CD4-positive, alpha-beta T cell treated with Interleukin-21 for 1 hour (primary cell): ENCODE measurements at places on chromosomes 12 and 14.

DNA sequence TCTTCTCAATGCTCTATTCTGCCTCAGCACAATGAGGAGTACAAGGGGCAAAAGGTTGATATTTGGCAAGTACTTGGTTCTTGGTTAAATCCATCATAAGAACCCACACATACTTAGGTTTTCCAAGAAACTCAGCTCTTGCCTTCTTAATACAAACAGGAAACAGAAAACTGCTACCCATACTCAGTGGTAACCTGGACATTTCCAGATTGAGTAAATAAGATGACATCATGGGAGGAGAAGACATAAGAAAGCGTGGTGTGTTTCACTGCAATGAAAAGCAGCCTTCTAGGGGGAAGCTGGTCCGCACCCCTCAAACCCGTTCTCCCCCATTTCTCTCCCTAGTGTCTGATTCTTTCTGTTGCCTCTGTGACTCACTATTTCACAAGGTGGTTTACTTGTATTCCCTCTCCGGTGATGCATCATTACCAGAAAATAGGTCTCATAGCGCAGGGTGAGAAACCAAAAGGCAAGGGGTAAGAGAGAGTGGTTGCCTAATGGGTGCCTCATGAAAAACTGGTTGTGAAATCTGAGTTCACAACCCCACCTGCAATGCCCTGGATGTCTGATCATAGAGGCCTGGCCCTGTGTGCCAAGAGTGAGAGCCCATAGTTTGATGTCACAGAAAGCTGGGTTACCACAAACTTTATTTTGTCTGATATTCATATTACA, 326.5 kb upstream of the TBX3 start:
- DNase-seq: no peak

DNA sequence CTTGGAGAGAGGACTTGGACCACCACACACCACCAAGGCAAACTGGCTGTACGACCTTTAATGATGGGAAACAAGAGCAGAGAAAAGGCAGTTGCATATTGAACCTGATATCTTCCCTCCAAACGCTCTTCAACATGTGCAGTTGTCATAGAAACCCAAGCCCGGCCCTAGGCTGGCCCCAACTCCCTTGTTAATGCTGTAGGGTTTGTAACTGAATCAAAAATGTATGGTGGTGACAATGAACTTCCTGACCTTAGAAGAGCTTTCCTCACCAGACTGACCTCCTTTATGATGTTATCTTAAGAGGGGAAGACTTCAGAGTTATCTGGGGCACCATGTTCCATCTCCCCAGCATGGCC, 12.3 kb downstream of the APOLD1 start:
- no peak for DNase-seq

GRCh38 chr12:26535826-26536225, 297.2 kb downstream of the ITPR2 start:
- no peak for DNase-seq

- DNase-seq: peak; percentile 45
These were observed 102.7 kb upstream of the FKBP4 start for GRCh38 chr12:2692080-2692479.

DNA sequence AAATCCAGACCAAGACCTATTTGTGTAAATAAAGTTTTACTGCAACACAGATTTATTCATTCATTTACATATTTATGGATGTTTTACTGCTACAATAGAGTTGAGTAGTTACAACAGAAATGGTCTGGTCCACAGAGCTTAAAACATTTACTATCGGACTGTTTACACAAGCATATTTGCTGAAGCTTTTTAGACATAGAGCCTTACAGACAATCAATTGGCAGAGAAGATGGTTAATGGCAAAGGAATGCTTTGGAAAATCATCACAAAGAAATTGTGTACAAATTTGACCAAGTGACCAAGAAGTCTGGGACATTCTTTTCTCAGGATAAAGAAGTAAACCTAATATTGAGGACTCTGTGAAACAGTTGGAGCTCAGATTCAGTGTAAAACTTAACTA, 504.3 kb downstream of the SLC16A7 start:
- no peak for DNase-seq

DNA sequence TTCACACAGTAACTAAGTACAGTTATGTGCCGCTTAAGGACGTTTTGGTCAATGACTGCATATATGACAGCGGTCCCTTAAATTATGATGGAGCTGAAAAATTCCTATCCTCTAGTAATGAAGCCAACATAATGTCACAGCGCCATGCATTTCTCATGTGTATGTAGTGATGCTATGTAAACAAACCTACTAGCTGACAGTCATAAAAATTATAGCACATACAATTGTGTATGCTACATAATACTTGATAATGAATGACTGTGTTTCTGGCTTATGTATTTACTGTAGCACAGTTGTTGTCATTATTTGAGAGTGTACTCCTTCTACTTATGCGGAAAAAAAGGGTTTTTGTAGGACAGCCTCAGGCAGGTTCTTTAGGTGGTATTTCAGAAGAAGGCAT, 99.7 kb downstream of the DACT1 start:
- no peak for DNase-seq

GRCh38 chr12:127389923-127390322, 877.0 kb upstream of the TMEM132C start:
- no peak for DNase-seq

DNA sequence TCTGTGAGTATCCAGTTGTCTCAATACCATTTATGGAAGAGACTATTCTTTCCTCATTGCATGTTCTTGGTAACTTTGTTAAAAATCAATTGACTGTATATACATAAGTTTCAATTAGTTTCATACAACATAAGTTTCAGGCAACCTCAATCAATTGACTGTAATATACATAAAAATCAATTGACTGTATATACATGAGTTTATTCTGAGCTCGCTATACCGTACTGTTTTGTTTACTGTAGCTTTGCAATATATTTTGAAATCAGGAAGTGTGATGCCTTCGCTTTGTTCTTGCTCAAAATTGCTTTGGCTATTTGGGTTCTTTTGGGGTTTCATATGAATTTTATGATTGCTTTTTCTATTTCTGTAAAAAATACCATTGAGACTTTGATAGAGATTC, 392.0 kb downstream of the BTG1 start:
- DNase-seq: no peak

DNA sequence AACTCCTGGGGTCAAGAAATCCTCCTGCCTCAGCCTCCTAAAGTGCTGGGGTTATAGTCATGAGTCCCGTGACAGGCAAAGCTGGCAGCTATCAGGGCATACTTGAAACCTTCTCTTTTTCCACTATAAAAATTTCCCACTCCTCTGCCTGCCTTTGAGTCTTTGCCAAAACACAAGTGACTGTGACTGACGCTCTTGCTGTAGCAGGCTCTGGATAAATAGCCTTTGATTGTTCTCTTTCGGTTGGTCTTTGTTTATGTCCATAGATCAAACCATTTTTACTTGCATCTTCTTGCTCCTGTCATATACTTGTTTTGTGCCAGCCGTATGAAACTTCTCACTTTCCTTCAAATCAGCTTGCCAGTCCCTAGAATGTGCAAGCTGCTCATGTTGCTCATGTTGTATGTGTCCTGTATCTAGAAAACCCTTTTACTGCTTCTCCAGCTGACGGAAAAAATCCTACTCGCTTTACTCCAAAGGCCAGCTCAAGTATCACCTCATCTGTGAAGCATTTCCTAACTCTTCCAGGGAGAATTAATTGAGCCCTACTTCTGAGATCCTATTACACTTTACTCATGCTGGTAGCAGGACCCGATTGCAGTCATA, 73.1 kb downstream of the RESF1 start:
- no peak for DNase-seq

- DNase-seq: no peak
These were observed 1750.7 kb upstream of the FLRT2 start for GRCh38 chr14:83779266-83779665.

- peak; percentile 88 for DNase-seq
These were observed 1494.7 kb upstream of the TMEM132C start for GRCh38 chr12:126772171-126772864.

DNA sequence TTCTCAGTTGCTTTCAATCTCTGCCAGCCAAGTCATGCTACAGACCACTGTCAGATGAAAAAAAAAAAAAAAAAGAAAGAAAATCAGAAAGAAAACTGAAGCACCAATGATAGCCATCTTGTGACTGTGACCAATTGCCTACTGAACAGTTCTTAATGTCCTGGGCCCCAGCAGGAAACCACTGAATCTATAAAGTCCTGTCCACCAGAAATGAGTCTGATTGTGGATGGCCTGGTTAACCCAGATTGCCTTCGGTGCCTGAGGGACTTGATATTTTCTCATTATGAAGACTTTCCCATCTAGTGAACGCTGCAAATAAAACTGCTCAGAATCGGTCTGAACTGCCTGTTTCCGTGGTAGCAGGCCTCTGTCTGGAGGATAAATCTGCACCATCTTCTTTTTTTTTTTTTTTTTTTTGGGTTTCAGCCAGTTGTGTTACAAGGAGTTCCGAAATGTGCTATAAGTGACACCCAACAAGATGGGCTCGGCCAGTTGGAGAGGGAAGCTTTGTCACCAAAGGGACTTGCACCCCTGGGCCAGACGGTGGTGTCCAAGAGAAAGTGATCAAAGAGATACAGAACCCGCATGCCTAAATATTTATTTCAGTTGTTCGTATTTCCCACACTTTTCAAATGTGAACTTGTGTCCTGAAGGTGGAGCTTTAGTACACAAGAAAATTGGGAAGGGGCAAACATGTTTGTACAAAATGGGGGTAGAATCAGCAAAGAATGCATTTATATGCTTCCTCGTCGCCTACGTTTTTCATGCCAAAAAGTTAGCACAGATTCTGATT, 3.0 kb upstream of the PLXNC1 start:
- peak; percentile 34 for DNase-seq

DNA sequence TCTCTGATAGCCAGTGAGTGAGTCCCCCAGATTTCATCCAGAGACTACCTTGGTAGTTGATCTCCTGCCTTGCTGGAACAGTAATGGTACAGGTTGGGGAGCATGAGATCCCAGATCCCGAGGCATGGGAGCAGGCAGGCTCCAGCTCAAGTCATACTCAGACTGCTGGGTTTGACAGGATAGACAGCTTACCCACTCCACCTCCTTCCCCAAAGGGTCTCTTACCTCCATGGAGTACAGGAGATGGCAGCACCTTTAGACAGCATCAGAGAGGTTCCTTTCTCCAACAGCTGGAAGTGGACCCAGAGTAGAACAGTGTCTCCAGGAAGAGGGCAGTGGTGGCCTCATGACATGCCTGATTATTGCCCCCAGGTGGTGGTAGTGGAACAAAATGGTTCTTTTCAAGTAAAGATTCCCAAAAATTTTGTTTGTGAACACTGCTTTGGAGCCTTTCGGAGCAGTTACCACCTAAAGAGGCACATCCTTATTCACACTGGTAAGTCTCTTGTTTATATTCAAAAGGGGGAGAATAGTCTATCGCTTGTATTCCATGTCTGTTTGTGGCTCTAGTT, 4.9 kb upstream of the CSAD start:
- DNase-seq: no peak

DNA sequence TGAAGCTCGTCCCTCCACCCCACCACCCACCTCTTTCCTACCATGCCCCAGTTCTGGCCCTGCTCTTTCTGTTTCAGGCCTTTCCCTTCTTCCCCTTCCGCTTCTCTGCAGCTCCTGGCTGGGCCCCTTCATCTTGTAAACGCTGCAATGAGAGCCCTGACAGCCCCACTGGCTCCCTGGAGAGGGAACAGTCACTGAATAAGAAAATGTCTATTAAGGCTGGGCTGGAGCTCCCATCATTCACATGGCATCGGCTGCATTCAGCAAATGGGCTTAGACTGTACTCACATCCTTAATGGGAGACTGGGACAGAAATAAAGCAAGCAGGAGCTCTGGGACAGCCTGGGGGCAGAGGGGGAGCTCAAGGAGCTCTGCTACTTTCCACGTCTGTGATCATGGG, 45.2 kb upstream of the TUNAR start:
- DNase-seq: no peak

DNA sequence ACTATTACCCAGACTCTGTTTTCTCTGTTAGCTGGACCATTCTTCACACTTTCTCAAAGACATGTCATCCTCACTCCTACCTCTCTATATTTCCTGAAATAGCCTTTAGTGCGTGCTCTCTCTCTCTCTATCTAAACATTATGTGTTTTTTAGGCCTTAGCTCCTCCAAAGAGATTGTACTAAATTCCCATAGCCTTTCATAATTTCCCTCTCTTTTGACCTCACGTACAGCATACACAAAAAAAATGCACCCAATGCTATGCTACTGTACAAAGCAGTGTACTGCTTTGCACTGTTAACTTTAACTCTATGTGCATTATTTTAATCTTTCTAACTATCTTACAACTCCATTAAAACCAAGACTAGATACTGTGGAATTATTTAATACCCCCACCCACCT, 288.4 kb downstream of the DAD1 start:
- no peak for DNase-seq

DNA sequence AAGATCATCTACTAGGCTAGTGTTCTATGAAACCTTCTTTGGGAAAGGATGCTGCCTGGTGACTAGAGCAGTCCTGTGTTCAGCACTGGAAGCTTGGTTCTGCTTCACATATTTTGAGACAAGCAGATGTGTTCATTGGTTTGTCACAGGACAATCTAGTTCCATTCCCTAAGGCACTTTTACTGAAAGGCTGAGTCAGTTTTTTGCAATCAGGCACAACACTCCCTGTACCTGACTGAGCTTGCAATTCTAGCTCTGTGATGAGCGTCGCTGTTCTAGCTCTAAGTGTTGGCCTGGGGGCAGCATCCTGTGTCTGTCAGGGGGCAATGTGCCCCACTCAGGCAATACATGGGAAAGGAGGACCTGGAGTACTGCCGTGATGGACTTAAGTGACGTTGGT, 144.4 kb downstream of the CAND1 start:
- DNase-seq: no peak

GRCh38 chr12:29961231-29961630, 177.5 kb upstream of the TMTC1 start:
- DNase-seq: no peak

DNA sequence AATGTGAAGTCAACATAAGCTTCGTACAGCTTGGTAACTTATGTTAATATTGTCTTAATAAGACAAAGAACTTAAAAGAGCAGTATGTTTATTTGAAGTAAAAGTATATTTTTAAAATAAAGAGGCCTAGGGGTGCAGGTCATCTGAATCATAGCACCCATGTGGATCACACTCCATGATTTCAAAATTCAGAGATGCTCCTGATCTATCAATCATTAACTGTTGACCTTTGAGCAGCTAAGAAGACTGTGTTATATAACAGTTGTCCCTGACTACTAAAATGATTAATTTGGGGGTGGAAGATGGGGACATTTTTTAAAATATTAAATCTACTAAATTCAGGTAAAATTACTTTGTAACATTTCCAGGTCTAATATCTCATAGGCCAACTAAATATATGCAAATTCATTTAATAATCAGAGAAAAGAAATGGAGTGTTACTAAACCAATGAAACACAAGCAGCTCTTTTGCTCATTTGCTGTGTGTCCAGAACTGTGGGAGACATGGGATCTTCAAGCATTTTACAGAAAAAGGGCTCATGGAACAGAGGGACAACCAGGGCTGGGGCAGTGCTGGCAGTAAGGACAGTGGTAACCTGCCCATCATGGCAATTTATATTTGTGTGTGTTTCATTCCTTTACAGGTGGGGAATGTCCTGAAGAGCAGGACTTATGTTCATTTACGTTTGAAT, 120.7 kb upstream of the PCED1B start:
- no peak for DNase-seq

- no peak for DNase-seq
These were observed 94.2 kb upstream of the SSTR1 start for GRCh38 chr14:38113546-38113945.
